Stimulated activated CD8-positive, alpha-beta memory T cell treated with anti-CD3 and anti-CD28 coated beads, Interleukin-7, amount 100 ng/mL, for 48 hours (primary cell): ENCODE measurements at places on chromosomes 7 and 10.

- DNase-seq = no peak
Observed at GRCh38 chr7:19675816-19676215, 33.0 kb downstream of the POLR1F start.

DNA sequence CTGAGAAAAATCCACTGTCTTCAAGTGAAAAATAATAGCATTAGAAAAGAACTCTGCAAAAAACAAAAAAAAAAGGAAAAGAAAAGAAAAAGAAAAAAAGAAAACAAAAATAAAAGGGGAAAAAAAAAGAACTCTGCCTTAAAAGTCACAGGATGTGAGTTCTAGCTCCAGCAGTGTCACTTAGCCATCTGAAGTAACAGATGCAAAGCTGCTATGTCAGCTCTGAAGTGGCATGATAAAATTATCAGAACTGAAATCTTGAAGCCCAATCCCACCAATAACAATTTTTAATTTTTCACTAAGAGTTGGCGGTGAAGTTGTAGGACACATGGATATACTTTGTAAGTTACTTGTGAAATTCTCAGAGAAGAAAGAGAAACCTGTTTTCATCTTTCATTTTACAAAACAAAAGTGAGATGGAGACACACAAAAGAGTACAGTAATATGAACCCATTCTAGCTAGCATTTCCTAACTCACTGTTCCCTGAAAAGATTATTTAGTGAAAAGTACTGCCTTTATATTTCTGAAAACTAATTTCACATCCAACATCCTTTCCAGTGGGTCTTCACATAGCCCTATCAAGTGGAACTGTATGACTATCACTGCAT lies 103.5 kb downstream of the ELAPOR2 start:
- no peak for DNase-seq

GRCh38 chr7:47465191-47465590 lies 116.7 kb downstream of the TNS3 start:
- DNase-seq = no peak

DNA sequence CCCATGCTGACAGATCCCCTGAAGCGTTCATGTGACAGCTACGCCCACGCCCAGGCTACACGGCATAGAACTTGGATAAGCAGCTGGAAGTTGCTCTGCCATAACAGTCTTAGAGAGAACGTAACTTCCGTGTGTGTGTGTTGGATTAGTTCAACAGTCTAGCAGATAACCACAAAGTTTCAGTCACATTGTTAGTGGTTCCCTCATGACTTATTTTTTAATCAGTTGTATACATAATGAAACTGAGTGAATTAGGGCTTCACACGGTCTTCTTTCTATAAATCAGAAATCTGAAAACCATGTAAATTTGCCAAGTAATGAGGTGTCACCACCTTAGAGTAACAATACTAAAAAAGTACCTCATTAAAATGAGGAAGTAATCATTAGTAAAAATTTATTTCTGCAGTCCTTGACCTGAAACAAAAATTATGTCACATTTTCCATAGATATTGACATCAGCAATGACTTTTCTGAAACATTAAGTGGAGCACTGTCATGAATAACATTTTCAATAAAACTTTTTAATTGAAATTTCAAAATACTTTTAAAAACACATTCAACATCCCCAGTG lies 21.7 kb upstream of the MACC1 start:
- DNase-seq = no peak

DNA sequence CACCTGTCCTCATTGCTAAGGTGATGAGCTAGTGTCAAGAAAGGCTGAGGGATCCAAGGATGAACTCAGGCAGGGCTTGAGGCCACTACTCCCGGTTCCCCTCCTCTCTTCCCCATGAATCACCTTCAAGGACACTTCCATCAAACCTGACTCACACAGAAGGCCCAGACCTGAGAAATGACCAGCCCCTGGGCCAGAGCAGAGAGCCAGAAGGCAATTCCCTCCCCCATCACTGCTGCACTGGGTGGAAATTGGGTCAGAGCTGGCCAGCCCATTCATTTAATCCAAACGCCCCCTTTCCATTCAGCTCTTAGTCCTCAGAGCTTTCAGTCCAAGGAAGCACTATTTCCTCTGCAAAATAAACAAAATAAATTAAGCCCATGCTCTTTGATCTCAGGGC lies 182.0 kb downstream of the KCNMA1 start:
- no peak for DNase-seq

GRCh38 chr7:55427342-55427741 lies 62.2 kb downstream of the LANCL2 start:
- no peak for DNase-seq

GRCh38 chr10:61321041-61321857 lies 131.9 kb downstream of the TMEM26 start:
- DNase-seq = no peak

- no peak for DNase-seq
Observed at GRCh38 chr7:76505168-76506080, 4.9 kb upstream of the UPK3B start.

- DNase-seq = no peak
Observed at GRCh38 chr10:59027975-59028655, 148.3 kb upstream of the PHYHIPL start.

GRCh38 chr10:101043363-101043707 lies 12.3 kb downstream of the SFXN3 start:
- DNase-seq = no peak

GRCh38 chr10:7135188-7135587 lies 275.6 kb downstream of the SFMBT2 start:
- no peak for DNase-seq

DNA sequence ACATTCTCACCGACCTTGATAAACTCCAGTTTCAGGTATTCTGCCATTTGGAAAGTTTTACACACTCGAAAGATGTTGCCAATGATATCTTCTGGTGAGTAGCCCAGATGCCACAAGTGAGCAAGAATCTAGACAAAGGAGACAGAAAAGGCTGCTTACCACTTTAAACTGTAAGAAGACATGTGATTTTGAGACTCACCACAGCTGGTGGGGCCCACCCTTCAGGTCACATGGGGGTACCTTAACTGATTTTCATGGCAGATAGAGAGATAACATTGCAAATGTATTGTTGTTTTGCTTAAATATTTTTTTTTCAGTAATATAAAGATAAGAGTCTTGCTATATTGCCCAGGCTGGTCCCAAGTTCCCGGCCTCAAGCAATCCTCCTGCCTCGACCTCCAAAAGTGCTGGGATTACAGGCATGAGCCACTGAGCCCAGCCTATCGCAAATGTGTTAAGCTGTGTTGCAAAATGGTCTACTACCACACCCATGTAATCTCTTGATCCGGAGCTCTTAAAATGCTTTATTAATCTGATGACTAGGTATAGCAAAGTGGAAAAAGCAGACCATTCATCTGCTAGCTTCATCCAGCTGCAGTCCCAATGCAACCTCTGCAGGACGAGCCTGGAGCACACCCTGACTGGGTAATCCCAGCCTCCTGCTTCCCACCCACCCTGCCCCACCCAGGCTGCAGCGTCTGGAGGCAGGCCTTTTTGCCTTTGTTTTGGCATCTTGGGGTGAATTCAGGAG lies 18.5 kb downstream of the RFC2 start:
- DNase-seq = no peak

- DNase-seq = no peak
Observed at GRCh38 chr10:104331208-104331838, 6.9 kb downstream of the ITPRIP start.

DNA sequence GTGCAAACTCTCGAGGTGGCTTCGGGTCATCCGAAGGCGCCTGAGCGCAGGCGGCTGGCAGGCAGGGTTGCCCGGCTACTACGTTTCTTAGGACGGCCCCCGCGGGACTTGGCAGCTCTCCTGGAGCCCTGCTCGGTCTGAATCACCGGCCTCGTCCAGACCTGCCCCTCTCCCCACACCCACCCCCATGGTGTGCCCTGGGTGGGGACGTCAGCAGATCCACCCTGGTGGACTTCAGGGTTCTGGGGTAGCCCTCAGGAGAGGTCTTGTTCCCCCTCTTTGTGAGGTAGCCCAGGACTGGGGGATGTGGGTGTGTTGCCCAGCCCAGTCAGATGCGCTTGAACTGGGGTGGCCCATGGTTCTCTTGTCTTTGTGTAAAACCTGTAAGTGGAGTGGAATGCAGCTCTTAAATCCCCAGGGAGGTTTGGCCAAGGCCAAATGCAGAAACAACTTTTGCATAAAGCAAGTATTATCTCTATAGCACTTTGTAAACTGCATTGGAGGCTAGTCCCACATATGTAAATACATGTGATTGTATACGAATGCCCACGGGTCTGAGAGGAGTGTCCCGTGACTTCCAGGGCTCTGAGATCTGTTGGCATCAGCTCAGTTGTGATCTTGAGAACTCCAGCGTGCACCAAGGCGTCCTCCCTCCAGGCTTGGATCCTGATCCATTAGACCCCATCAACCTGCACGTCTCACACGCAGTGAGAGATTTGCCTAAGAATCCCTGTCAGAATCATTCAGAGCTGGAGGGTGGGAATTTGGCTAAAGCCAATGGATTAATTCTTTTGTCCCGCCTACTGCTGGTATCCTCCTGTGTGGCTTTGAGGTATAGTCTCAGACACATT lies 1.8 kb downstream of the PFKFB3 start:
- no peak for DNase-seq

- DNase-seq = no peak
Observed at GRCh38 chr10:122992031-122992585, 11.9 kb downstream of the PSTK start.

- DNase-seq = no peak
Observed at GRCh38 chr10:116672891-116673290, 52.1 kb downstream of the PNLIPRP2 start.

DNA sequence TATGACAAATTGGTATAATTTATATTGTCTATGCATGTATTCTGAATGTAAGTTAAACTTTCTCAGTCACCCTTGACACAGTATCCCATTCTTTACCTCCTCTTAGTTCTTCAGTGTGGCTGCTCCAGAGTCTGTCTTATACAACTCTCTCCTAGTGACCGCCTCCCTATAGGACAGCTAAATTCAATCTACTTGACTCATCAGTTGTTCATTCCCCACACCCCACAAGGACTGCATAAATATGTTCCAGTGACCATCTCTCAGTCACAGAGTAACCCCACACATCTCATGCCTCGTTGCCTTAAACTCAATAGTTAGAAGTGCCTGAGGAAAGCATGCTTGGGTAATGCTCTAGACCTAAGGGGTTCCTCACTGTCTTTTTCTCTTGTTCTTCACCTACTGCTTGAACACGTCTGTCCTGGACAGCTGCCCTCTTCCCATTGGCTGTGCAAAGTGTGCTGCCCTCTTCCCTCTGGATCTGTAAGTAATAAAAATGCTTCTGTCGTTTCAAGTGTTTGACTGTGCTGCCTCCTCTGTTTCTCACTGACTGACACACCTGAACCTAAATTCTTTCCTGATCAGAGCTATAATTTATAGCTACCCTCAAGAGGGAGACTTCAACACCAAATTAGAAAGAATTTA lies 494.6 kb upstream of the GRM3 start:
- DNase-seq = no peak

GRCh38 chr10:73246646-73247508 lies at the start of gene DNAJC9:
Gene DNAJC9 (minus strand): TSS chr10:73247255. CDS start chr10:73247189, 66 bp downstream.
- peak; percentile 92 for DNase-seq

- DNase-seq = no peak
Observed at GRCh38 chr7:11607686-11608085, 224.3 kb downstream of the THSD7A start.

GRCh38 chr10:11616021-11616420 lies 4.6 kb upstream of the USP6NL start:
- no peak for DNase-seq

DNA sequence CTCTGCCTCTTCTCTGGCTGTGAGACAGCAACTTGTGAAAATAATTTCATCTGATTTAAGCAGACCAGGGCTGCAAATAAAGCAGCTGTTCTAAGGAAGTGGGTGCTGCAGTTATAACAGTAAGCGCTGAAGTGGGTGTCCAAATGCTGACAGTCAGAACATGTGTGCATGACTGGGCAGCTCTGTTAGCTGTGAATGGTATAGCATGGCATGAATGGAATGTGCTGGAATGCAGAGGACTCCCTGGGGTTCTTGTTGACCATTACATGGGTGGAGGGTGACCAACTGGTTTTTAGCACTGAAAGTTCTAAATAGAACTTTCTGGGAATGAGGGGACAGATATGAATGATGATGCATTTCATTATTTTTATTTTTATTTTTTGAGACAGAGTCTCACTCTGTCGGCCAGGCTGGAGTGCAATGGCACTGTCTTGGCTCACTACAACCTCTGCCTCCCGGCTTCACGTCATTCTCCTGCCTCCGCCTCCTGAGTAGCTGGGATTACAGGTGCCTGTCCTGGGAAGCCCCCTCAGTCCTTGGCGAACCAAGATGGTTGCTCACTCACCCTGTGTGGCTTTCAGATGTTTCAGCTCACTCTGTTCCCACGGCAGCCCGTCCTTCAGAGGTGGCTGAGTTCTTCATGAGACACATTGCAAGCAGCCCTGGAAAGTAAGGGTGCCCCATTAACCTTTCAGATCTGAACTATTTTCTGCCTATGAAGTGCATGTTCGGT lies 319.8 kb upstream of the PHYHIPL start:
- DNase-seq = no peak

DNA sequence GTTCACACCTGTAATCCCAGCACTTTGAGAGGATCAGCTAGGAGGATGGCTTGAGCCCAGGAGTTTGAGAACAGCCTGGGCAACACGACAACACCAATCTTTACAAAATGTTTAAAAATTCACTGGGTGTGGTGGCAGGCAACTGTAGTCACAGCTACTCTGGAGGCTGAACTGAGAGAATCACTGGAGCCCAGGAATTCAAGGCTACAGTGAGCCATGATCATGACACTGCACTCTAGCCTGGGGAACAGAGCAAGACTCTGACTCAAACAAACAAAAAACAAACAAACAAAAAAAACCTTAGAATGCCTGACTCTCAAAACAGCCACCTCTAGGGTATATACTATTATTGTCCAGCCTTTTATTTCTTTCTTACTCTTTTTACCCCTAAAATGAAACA lies 56.5 kb upstream of the PAPSS2 start:
- DNase-seq = no peak

- DNase-seq = no peak
Observed at GRCh38 chr7:28955718-28956607, 2.2 kb downstream of the TRIL start.

GRCh38 chr10:25064401-25064800 lies 48.0 kb downstream of the THNSL1 start:
- DNase-seq = no peak

GRCh38 chr10:119103241-119103902 lies 541 bp upstream of the DENND10 start:
- no peak for DNase-seq

DNA sequence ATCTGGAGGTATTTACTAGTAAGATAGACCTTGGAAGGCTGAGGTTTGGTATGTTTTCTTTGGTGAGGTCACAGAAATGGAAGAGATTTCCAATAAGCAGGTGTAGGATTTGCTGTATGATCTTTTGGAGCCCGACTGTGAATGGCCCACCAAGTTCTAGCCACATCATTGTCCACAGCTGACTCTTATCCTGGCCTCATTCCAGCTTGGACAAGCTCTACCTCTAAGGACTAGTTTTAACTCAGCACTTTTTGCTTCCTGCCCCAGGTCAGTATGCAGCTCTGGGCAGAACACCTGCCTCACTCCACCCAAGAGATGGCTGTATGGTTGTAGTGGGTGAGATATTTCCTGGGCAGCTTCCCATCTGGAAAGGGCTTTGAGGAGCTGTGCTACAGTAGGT lies 6.1 kb upstream of the CPA4 start:
- no peak for DNase-seq
